PC-3 (cell line): ENCODE measurements at places on chromosomes 1 and 21.
A peak's percentile ranks its signal among the peaks of the same experiment; 100 is the strongest.

DNA sequence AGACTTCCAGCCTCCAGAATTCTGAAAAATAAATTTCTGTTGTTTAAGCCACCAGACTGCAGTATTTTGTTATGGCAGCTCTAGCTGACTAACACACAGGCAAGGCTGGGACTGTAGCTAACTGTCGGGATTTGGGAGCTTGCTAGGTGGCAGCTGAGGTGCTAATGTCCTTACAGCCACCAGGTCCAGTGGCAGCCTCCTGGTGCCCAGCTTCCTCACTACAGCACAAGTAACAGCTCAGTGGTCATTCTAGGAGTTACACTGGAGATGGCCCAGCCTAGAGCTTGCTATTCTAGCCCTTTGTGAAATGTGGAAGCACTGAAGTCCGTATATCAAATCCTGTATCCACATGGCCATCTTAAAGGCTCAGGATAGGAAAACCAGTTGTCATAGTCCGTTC, 4.3 kb upstream of the C1orf115 start:
- peak; percentile 42 for DNase-seq

DNA sequence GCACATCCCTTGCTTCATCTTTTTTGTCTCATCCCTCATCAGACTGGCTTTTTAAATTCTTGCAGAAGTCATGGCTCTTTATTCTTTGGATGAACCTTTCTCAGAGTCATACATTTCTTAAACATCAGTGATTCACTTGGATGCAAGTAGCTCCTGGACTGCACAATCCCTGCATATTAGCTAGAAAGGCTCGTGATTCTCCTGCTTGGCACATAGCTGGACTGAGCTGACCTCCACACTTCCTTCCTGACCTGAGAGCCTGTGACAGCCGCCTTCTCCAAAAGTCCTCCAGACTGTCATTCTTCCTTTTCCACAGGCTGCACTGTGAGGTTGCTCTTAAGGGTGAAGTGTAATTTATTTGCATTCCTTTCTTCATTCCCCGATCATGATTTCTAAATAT, 109.4 kb downstream of the RGL1 start:
- DNase-seq, result no peak

GRCh38 chr21:26379561-26379960, 193.5 kb downstream of the CYYR1 start:
- DNase-seq, result no peak

GRCh38 chr1:42692461-42692860, 10.2 kb downstream of the YBX1 start:
- DNase-seq, result peak; percentile 22

GRCh38 chr1:211259638-211260126, 516 bp downstream of the RCOR3 start:
- DNase-seq, result peak; percentile 32

- peak; percentile 11 for DNase-seq
Measured at GRCh38 chr1:198179556-198179981, 22.8 kb downstream of the NEK7 start.
